ENCODE measurements at places on chromosomes 4 and X.
A peak's percentile ranks its signal among the peaks of the same experiment; 100 is the strongest.

DNA sequence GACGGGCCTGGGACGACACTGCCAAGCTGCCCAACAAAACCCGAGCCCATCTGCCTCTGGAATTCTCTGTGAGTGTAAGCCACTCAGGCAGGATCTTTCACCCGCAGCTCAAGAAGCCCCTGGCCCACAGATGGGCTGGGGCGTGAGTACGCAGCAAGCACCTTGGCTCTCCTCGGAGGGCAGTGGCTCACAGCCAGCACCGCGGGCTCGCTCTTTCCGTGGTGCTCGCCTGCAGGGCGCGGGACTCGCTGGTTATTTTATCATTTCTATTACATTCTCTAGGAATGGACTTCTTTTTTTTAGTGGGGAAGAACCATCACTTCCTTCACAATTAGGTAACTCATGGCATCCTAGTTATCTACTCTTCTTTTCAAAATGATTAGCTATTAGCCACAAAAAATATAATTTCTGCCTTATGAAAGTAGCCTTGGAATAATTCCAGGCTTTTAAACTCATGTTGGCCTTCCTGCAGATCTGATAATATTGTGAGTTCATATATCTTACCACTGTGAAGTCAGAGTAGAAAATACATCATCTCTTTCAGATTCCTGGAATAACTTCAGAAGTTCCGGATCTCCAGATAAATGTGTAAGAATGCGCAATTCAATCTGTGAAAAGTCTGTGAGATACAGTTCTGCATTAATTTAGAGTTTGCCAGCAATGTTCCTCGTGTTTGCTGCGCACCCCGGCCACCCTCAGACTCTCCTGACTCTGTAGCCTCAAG, 68.6 kb downstream of the NAT8L start:
- peak; percentile 18 for DNase-seq

DNA sequence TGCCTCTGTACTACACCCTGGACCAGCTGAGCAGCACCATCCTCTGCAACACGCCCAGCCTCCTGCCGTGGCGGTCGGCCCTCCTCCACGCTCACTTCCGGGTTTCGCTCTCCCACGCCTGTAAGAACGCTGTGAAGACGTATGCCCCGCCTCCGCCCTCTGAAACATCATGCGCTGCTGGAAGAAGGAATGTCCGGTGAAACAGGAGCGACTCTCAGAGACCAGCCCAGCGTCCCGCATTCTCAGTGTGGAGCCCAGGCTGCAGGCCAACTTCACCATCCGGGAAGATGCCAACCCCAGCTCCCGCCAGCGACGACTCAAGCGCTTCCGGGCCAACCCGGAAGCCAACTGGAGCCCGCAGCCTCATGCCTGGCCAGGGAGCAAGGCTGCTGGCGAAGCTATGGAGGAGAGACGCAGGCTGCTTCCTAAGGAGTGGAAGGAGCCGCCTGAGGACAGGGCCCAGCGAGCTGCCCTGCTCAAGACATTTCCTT, 186.1 kb upstream of the SLITRK2 start:
- DNase-seq: no peak

GRCh38 chr4:17236686-17237085, 275.2 kb downstream of the QDPR start:
- DNase-seq: peak; percentile 7

DNA sequence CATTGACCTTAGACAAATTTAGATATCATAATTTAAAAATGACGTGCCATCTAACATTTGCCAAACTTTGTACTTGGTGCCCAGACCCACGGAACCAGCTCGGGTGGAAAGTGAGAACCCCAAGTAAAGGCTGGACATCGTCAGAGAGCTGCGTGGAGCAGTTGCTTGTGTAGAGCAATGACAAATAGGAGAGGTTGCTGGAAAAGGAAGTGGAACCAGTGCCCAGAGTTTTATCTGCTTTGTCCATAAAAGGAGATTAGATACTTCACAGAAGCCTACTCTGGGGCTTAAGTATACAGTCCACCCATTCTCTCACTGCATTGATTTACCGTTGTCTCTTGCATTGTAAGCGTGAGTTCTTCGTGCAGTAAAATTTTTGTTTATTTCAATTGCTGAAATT, 5.4 kb upstream of the TBC1D1 start:
- DNase-seq: no peak

- no peak for DNase-seq
Measured at GRCh38 chrX:2507904-2508627, 7.3 kb upstream of the DHRSX start.

GRCh38 chr4:155197757-155198156, 10.7 kb upstream of the NPY2R start:
- no peak for DNase-seq

DNA sequence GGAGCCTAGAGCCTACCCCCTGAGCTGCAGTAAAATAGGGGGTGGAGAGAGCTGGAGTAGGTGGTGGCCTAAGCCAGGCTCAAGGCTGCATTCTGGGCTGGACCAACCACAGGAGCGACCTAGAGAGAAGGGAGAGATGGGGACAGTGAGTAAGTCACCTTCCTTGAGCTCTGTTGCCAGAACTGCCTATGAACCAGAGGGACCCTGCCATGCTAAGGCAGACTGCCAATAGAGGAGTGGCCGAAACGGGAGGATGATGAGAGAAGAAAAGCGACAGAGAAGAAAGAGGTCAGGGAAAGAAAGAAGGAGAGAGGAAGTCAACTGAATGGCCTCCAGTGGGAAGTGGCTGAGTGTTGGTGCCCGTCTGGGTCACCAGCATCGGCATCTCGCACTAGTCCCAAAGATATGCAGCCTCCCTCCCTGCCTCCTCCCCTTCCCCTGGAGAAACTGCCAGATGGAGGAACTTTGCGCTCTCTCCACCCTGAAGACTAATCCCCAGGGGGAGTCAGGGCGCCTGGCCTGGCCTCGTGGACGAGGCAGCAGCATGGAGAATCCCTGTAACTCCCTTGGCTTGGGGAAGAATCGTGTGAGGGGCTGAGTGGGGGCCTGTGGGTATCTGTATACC, 28.8 kb downstream of the ELF4 start:
- no peak for DNase-seq
